Fibroblast of the aortic adventitia (primary cell): ENCODE measurements at places on chromosomes 7 and 10. TPM values are rescaled to one million over a fixed set of nuclear protein-coding genes. Genes with fewer than 3 reads are reported as not detected.

Gene VSTM4
- 4.7 and 6.5 TPM in 2 replicates for total RNA-seq

Gene TMEM130
- total RNA-seq = 0.27 and 0.57 TPM in 2 replicates

Gene RASSF4
- 1.9 and 3.8 TPM in 2 replicates for total RNA-seq

Gene ANKRD61
- total RNA-seq = not detected in 2 replicates

Gene YKT6
- 72.0 and 99.4 TPM in 2 replicates for total RNA-seq

Gene SPDYE6
- not detected in 2 replicates for total RNA-seq

Gene CARD11
- total RNA-seq = under 0.01 and 0.08 TPM in 2 replicates

Gene COBL
- not detected in 2 replicates for total RNA-seq

Gene C7orf57
- total RNA-seq = 0.09 TPM in 1 of 2 replicates, not detected in the other

Gene SMO
- 4.2 and 24.1 TPM in 2 replicates for total RNA-seq

Gene SLC26A3
- not detected in 2 replicates for total RNA-seq

Gene SORCS1
- total RNA-seq = not detected in 2 replicates

Gene CRYGN
- 0.09 and 0.16 TPM in 2 replicates for total RNA-seq

Gene MEOX2
- total RNA-seq = 2.6 and 13.0 TPM in 2 replicates

Gene CRTAC1
- not detected in 2 replicates for total RNA-seq

Gene GJD4
- total RNA-seq = 0.09 TPM in 1 of 2 replicates, not detected in the other

Gene IKZF5
- total RNA-seq = 3.4 and 8.9 TPM in 2 replicates

Gene CALHM3
- not detected in 2 replicates for total RNA-seq

Gene GRM3
- not detected in 2 replicates for total RNA-seq

Gene BTAF1
- 43.0 and 58.6 TPM in 2 replicates for total RNA-seq

Gene SGPL1
- total RNA-seq = 26.3 and 117 TPM in 2 replicates

Gene HOXA2
- total RNA-seq = 0.16 and 3.6 TPM in 2 replicates

Gene DNAH11
- 2.7 TPM in 1 of 2 replicates, not detected in the other for total RNA-seq

Gene CDC14C
- total RNA-seq = not detected in 2 replicates

Gene SLC16A9
- 0.25 and 1.5 TPM in 2 replicates for total RNA-seq

Gene STAG3
- total RNA-seq = 0.90 and 4.8 TPM in 2 replicates

Gene IDI2
- not detected in 2 replicates for total RNA-seq

Gene PNLIPRP3
- total RNA-seq = not detected in 2 replicates

Gene AKR1C8
- not detected in 2 replicates for total RNA-seq

Gene TTYH3
- 9.2 and 27.9 TPM in 2 replicates for total RNA-seq

Gene NAT16
- not detected in 2 replicates for total RNA-seq

Gene ADCYAP1R1
- not detected in 2 replicates for total RNA-seq

Gene NCOA4
- 187 and 585 TPM in 2 replicates for total RNA-seq

Gene COL26A1
- total RNA-seq = not detected in 2 replicates

Gene MYPN
- total RNA-seq = 0.08 and 1.7 TPM in 2 replicates

Gene ARHGEF35
- total RNA-seq = 1.1 and 2.7 TPM in 2 replicates

Gene RET
- 0.08 and 0.27 TPM in 2 replicates for total RNA-seq

Gene HPSE2
- total RNA-seq = not detected in 2 replicates

Gene SHH
- total RNA-seq = 0.36 TPM in 1 of 2 replicates, not detected in the other

Gene TDRD1
- total RNA-seq = 0.25 and 0.45 TPM in 2 replicates

Gene TMEM225B
- 0.54 TPM in 1 of 2 replicates, not detected in the other for total RNA-seq

Gene COL17A1
- 2.0 and 2.3 TPM in 2 replicates for total RNA-seq

Gene RBM48
- 1.6 and 12.3 TPM in 2 replicates for total RNA-seq

Gene SPDYE2B
- 0.16 TPM in 1 of 2 replicates, not detected in the other for total RNA-seq

Gene FOXI2
- not detected in 2 replicates for total RNA-seq

Gene HYAL4
- not detected in 2 replicates for total RNA-seq

Gene CAV2
- 51.2 and 113 TPM in 2 replicates for total RNA-seq

Gene HABP2
- total RNA-seq = not detected in 2 replicates

Gene EPO
- total RNA-seq = not detected in 2 replicates

Gene PMPCB
- 59.2 and 67.4 TPM in 2 replicates for total RNA-seq

Gene IL2RA
- total RNA-seq = not detected in 2 replicates

Gene BTBD16
- 0.09 TPM in 1 of 2 replicates, not detected in the other for total RNA-seq

Gene CLEC2L
- not detected in 2 replicates for total RNA-seq

Gene ANKRD2
- 0.27 and 0.57 TPM in 2 replicates for total RNA-seq

Gene MOGAT3
- total RNA-seq = not detected in 2 replicates

Gene NPS
- not detected in 2 replicates for total RNA-seq

Gene CDH23
- total RNA-seq = 0.25 and 0.27 TPM in 2 replicates

Gene MEIG1
- total RNA-seq = not detected in 2 replicates
